ENCODE measurements at places on chromosomes 7 and 10. TPM values are rescaled to one million over a fixed set of nuclear protein-coding genes. Genes with fewer than 3 reads are reported as not detected.

AGAP4 gene
- total RNA-seq = 25.4 TPM

IGFBP3 gene
- total RNA-seq = 296 TPM

SLC26A3 gene
- 0.77 TPM for total RNA-seq

SPDYE2 gene
- not detected for total RNA-seq

GNAT3 gene
- not detected for total RNA-seq

- DNase-seq = no peak
Observed at GRCh38 chr10:53786236-53786900, 1013.8 kb upstream of the MBL2 start.

DNA sequence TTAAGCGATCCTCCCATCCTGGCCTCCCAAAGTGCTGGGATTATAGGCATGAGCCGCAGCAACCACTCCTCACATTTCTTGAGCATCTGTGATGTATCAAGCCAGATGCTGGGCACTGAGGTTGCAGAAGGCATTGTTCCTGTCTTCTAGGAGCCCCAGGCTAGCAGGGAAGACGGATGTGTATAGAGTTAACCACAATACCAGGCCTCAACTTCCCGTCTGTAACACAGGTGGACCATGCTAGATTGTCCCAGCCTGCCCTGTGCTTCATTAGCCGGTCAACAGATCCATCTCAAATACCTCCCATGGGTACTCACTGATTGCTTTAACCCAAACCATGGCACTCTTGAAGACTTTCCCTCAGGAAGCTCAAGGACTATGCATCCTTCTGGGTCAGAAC, 1.8 kb upstream of the CLDN4 start:
- DNase-seq = no peak

- DNase-seq = no peak
Observed at GRCh38 chr7:4137552-4137951, 544.5 kb upstream of the FOXK1 start.

- DNase-seq = no peak
Observed at GRCh38 chr7:45028138-45028919, 28.3 kb downstream of the CCM2 start.

- DNase-seq = no peak
Observed at GRCh38 chr7:89966067-89966664, 188.1 kb upstream of the STEAP1 start.

- no peak for DNase-seq
Observed at GRCh38 chr7:139726485-139726869, 51.3 kb downstream of the HIPK2 start.
